ENCODE measurements at places on chromosomes 12 and 14.

- DNase-seq = no peak
These were observed 100.4 kb downstream of the EFCAB11 start for GRCh38 chr14:89853936-89854693.

- peak; percentile 22 for DNase-seq
These were observed 240.7 kb upstream of the PLEKHG7 start for GRCh38 chr12:92462049-92462448.

- DNase-seq = no peak
These were observed 3.3 kb downstream of the NKX2-1 start for GRCh38 chr14:36516719-36517241.

- DNase-seq = no peak
These were observed 6.4 kb downstream of the COQ5 start for GRCh38 chr12:120522568-120522967.

DNA sequence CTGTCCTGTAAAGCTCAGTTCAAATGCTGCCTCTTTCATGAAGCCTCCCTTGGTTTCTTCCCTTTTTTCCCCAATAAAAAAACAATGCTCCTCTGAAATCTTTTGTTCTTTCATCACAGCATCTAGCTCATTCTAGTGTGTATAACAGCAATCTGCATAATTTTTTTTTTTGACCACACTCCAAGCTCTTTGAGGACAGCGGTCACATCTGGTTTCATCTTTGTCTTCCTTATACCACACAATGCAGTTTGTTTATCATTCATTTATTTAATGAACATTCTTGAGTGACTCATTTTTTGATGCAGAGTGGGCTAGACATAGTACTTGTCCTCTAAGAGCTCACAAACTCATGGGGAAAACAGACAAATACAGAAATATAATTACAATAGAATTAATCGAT lies 7.3 kb downstream of the GNG2 start:
- no peak for DNase-seq

DNA sequence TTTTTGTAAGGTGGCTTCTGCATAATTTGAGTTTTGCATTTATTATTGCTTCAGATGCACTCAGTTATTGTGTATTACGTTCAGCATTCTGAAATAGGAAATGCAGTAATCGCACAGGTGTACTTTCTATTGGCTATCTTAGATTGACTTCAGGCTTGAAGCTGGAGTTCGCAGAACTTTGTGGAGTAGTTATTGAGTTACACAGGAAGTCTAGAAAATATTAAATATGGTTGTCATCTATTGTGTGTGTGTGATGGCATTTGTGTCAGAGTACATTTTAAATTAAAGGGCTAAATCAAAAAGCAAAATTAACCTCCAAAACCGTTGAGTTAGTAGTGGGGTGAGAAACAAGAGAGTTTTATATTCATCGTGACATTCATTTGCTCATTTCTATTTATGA lies 2.7 kb downstream of the ARID2 start:
- no peak for DNase-seq

DNA sequence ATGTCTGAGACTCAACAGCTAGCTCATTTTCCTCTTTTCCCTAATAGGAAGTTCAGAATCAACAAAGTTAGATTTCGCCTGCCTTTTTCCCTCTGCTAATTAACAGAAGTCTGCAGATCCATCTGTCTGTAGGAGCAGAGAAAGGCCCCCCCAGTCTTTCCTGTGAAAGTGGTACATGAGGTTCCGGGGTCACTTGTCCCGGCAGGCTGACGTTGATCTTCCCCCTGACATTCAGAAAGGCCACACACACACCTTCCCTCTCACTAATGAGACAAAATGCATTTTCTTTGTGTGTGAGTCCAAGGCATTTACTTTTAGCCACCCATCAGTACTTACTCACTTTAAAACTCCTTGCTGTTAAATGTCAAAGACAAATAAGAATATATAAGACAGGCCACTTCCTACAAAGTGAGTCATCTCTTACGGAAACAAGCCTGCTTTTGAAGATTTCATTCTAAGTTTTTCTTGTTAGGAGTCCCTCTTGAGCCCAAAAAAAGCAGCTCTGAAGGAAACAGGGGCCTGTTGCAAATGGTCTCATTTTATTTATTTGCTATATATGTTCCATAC lies 138.7 kb downstream of the TTC7B start:
- no peak for DNase-seq

DNA sequence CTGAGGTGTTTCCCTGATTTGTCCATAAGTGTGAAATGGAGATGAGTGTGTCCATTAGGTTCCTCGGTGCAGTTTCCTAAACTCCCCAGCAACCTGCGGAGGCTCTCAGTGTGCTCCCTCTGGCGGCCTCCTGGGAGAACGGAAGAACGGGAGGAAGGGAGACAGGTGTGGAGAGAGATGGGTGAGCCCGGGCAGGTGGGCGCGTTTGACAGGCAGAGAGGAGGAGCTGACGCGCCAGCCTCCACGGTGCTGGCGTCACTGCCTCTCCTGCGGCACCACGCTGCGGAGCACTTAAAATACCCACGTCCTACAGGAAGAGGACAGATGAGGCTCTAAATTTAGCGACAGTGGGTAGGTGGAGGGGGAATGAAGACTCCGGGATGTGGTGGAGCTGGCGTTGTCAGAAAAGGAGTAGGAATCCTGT lies 26.8 kb upstream of the PEX5 start:
- DNase-seq = peak; percentile 32

DNA sequence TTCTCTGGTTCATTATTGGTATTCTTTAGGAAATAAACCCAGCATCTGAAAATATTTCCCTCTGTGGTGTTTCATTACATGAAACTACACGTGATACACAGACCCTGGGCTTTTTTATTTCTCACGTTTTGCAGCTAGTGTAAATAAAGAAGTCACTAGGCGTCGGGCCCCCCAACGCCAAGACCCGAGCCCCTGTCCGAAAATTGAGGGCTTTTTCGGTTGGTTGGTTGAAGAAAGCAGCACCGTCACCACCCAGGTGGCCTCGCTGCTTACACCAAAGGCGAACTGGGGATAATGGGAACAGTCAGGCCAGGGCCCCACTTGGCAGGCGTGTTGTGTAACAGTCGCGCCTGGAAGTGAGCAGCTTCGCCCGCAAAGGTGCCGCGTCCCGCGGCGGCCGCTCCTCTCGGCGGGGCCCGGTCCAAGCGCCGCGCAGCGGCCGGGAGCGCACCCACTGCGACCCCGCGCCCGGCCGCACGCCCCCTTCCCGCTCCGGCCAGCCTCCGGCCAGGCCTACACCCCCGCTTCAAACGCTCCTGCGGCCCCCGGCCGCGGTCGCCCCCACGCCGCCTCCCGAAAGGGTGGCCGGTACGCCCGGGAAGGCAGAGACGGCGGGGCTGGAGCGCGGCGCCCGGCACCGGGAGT lies 1.2 kb downstream of the DUSP16 start:
- peak; percentile 64 for DNase-seq

Measured in transverse colon (tissue), 4 donors.